Stimulated activated CD4-positive, alpha-beta T cell treated with anti-CD3 and anti-CD28 coated beads, TNF-alpha, amount 100 ng/mL, for 4 hours (primary cell): ENCODE measurements at places on chromosomes 1 and 21.

GRCh38 chr1:64969305-64970046, 3.1 kb upstream of the JAK1 start:
- no peak for DNase-seq

DNA sequence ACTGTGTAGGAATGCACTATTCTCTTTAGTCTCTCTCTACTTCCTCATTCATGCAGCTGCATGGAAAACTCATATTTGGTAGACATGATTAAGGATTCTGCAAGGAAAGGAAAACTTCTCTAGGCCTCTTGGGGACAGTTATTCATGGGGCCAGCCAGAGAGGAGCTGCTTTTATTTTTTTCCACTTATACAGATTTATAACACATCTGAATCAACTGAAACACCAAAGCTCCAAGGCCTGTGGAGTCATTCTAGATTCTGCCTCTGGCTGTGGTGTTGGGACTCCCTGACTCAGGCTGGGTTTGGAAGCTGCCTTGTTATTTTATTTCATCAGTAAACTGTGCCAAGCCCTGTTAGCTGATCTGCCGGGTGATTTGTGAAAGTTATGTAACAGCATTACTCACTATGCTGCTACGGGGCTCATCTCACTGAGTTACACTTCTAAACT, 83.9 kb upstream of the EDEM3 start:
- DNase-seq, result no peak

- DNase-seq, result no peak
These were observed 53.9 kb downstream of the CASQ2 start for GRCh38 chr1:115714572-115715141.

DNA sequence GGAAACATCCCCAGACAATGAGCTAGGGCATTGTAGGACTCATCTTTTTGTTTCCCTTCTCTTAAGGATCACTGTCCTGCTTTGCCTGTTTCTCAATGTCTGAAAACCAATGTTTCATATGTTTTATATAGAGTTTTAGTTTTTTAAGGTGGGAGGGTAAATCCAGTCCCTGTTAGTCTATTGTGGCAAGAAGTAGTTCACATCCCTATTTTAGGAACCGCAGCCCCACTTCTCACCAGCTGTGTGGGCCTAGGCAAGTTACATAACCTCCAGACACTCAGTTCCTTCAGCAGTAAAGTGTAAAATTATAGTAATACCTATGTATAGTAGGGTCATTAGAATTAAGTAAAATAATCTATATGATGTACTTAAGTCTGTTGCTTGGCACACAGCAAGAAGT, 105.8 kb upstream of the WLS start:
- no peak for DNase-seq

GRCh38 chr1:210709701-210710100, 381.0 kb downstream of the HHAT start:
- no peak for DNase-seq

DNA sequence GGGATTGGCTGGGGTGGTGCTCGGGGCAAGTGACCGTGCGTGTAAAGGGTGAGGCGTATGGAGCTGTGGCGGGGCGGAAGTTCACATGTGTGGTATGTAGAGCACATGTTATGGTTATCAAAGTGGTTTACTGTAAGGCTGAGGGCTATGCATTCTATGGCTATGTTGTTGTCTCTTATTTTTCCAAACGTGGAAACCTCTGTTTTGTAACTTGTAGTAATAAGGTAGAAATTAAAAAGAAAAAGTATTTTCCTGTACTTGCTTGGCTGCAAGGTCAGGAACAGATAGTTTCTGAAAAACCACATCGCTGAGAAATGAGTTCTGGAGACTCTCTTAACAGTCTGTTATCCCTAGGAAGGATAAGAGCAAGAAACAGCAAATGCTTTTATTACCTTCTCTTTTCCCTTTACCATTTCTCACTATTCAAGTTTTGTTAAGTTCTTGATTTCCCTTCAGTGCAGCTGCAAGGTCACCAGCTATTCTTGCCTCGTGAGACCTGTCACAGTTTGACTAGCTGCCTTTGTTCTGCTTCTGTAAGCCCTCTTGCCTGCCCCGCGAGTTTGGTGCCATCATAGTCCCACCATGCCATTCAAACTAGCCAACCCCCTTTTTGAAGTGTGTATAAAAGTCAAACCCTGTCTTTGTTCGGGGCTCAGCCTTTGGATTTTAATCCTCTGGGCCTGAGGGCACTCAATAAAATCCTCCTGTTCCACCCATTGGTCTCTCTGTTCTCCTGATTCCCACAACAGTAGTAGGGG, 9.5 kb downstream of the RNU1-2 start:
- DNase-seq, result no peak

GRCh38 chr1:205961991-205962820, 18.9 kb upstream of the SLC26A9 start:
- no peak for DNase-seq
